ENCODE measurements at places on chromosomes 11 and 22. TPM values are rescaled to one million over a fixed set of nuclear protein-coding genes. Genes with fewer than 3 reads are reported as not detected.

DNA sequence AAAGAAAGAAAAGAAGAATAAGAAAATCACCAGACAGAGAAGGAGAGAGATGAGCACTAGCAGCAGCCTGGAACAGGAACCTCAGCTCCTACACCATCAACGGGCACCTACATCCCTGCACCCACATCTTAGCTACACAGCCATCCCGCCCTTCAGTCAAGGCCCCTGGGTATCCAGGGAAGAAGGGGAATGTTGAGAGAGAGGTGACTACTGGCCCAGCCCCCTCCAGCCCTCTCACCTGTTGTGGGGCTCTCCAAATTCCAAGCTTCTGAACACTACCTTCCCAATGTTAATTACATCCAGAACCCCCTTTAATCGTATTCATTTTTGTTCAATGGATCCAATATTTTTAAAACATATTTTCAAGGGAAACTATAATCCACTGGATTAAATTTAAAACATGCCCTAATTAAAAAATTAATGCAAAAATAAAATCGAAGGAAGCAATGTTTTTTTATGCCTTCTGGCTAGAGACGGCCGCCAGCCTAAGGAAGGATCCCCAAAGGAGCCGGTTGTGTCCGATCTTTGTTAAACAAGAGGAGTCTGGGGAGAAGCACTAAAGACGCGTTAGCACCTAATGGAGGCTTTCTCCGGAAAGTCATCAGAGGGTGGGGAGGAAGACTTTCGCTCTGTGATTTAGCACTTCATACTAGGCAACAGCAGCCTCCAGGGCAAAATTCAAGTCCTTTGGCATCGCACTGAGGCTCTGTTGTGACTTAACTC is 9.5 kb downstream of the TPST2 start:
- no peak for DNase-seq

DNA sequence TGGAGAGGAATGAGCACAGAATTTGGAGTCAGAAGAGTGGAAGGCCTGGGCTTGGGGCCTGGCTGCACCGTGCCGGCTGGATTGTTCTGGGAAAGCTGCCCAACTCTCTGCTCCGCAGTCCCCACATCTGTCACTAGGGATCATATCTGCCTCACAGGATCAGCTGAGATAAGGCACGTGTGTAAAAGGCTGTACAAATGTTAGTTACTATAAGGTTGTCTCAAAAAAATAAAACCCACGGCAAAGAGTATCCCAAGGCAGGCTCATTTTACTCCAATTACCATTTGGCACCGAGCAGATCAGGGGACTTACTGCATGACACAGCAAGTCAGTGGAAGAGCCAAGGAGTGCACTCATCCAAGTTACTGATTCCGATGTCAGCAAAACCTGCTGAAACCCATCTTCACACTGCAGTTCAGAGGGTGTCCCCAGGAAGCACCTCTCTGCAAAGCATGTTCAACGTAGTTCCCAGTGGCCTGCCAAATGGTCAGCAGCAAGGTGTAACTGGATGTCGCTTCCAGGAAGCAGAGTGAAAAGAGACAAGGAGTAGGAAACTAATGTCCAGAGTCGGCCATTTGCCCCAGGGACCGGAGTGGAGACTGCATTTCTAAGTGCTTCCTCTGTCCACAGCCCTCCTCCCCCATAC is 18.1 kb upstream of the MRTFA start:
- DNase-seq: peak; percentile 95

DNA sequence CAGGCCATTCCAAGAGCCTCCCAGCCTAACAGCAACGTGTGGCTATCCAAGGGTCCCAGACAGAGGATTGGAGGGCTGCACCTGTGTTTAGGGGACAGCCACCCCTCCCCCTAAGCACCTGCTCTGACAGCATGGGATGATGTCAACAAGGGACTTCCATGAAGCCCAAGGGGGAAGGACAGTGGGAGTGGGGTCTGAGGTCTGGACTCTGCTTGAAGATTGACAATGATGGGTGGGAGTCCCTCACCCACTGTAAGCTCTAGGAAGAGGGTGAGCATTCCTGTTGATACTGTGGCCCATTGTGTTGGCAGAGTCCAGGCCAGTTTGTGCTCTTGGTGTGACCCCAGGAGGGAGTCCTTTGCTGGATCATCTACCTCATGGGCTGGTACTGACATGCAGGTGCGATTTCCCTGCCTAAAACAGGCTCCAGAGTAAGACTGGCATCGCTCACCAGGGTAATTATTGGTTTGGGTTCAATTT is 46.9 kb upstream of the TUB start:
- no peak for DNase-seq

- no peak for DNase-seq
Observed at GRCh38 chr11:134250246-134250645, 2.9 kb downstream of the THYN1 start.

GRCh38 chr11:64622681-64623080 is 31.7 kb downstream of the SLC22A12 start:
- DNase-seq: no peak

DNA sequence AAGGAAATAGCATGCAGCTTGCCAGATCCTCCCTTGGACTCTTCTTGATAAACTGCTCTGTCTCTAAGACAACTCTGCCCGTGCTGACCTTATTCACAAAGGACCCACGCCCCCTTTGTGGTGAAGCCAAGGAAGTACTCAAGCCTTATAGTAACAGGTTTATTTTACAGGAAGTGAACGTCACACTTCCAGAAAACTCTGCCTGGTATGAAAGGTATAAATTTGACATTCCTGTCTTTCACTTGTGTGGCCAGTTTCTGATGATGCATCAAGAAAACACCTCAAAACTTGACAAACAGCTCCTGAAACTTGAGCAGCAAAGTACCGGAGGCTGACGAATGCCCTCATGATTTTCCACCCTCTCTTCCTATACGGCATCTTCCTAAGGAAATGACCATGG is 12.5 kb upstream of the PELI3 start:
- no peak for DNase-seq

GRCh38 chr11:36098087-36098486 is 154.2 kb downstream of the LDLRAD3 start:
- peak; percentile 57 for DNase-seq

DNA sequence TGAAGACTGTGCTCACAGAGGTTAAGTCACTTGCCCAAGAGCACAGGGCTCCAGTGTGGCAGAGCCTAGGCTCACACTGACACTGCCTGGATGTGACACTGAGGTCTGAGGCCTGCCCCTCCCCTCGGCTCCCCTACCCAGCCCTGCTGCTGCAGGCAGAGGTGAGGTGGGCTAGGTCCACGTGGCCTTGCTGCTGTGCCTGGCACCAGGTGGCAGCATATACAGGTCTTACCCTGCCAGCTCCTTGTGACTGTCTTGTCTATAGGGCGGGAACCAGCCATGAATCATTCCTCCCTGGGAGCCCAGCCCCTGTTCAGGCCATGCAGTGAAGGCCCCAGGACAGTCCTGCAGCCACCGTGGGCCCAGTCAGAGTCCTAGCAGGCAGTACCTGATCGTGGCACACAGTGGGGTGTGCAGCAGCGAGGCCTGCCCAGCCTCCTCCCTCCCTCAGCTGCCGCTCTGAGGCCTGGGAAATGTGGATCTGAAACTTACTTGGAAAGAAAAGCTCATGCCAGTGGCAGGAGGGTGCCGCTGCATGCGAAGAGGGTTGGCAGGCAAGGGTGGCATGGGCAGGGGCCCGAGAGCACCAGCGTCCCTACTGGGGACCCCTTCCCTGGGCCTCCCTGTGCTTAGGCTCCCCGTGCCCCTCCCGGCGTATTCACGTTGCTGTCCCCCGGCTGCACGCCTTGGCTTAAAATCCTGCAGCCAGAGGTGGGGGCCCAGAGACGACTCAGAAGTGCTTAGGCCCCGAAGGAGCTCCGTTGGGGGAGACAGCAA is 1.2 kb upstream of the CERK start:
- DNase-seq: peak; percentile 53

DNA sequence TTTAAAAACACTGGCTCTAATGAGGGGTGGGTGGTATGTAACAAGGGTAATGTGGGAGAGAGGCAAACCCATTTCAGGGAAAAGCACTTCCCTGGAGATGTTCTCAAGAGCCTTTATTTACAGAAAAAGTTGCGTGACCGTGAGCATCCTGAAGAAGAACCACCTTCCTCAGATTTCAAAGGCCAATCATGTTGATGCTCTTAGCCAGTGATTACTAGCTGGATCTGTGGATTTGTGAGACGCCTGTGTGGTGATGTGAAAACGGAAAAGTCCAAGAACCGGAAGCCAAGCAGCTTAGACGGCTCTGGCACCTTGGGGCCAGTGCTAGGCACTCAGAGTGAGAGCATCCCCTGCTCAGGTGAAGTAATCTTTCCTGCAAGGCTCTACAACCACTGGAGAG is 12.6 kb upstream of the UBASH3B start:
- DNase-seq: no peak

GRCh38 chr22:50058906-50059880 is 1.1 kb upstream of the TTLL8 start:
- DNase-seq: peak; percentile 28

GRCh38 chr11:79242616-79243015 is 198.2 kb downstream of the TENM4 start:
- DNase-seq: no peak

- no peak for DNase-seq
Observed at GRCh38 chr11:81222491-81222890, 1511.2 kb downstream of the FAM181B start.

GRCh38 chr22:47849576-47849975 is 1087.1 kb downstream of the TBC1D22A start:
- no peak for DNase-seq

DNA sequence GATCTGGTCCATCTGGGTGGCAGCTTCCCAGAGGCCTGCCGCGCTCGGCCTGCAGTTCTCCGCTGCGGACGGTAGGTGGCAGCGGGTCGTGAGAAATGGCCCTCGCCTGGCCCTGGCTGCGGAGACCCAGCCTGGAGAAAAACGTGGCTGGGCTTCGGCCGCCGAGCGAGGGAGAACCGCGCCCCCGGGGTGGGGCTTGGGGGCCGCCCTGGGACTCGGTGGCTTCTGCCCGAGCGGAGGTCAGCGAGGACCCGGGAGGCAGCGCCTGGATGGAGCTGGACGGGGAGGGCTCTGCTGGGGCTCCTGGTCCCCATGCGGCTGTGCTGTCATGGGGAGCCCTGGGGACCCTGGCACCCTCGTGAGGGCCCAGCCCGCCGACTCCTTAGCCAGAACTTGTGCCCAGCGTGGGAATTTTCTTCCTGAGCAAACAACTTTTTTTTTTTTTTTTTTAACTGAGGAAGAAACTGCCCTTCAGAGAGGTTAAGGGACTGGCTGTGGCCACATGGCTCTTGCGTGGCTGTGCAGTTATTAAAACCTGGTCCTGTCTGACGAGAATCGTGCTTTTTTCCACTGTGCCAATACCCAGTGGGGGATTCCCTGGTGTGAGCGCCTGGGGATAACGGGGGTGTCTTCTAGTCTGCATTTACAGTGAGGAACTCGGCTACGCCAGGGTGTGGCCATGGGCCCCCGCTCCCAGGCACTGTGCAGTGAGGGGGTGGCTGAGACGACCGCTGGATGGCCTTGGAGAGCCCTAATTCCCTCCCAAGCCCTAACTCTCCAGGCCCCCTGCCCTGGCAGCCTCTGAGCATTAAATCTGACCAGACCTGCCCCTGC is 535.6 kb downstream of the INSC start:
- DNase-seq: peak; percentile 97

DNA sequence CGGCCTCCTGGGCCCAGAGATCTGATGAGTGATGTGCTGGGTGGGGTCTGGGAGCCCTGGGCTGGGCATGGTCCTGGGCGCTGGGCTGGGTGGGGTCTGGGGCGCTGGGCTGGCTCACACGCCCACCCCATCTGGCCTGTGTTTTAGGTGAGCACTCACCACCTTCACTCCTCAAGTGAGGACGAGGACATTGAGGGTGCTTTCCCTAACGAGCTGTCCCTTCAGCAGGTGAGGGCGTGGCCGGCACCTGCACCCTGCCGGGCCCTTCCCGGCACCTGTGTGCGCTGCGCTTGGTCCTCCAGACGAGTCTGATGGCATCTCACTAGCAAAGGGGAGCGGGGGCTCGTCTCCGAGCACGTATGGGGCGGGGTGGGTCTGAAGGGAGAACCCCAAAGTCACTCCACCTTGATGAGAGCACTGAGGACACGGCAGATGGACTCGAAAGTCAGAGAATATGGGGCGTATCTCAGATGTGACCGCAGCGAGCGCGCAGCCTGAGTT is 37.9 kb downstream of the SBF1 start:
- no peak for DNase-seq

- no peak for DNase-seq
Observed at GRCh38 chr11:109153836-109154235, 268.2 kb upstream of the C11orf87 start.

- DNase-seq: no peak
Observed at GRCh38 chr11:57979532-57980079, 44.1 kb upstream of the OR9Q1 start.

DNA sequence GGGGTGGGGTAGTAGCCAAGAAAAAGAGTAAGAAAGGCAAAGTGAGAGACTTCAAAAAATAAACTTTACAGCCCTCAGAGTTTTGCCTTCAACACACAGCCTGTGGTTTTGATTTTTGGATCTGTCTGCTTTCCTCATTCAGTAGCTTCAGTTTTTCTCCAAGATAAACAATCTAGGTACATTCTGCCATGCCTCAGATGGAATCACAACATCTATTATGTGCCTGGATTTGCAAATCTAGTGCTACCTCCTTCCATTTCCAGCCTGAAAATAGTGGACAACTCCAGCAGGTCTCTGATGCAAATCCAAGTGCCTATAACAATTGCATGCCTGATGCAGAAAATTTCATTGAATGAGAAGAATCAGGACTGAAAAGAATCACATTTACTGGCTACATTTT is 206.6 kb upstream of the GUCY1A2 start:
- no peak for DNase-seq

DNA sequence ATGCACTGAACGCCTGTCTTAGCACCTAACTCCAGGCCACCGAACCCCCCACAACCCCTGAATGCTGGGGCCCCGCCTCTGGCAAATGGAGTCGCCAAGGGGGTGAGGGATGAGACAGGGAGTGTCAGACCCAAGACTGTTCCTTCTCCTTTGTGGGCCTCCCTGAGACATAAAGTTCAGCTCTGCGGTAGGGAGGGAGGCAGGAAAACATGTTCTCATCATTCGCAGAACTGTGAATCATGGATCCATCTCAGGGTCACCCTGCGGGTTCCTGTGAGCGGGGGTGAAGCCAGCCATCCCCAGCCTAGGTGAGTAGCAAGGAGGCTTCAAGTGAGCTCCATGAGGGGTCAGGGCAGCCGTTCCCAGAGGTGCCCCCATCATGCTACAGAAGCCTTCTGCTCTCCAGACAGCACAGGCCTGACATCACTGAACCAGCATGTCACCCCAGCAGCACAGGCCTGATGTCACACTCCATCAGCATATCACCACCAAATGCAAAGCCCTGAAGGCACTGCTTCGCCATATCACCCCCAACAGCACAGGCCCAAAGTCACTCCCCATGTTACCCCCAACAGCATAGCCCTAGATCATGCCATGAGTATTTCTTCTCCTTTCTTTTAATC is 27.2 kb downstream of the TMPRSS6 start:
- no peak for DNase-seq

Gene RIN1
- 7.1 TPM for total RNA-seq

Gene HEPN1
- not detected for total RNA-seq

Gene NFAM1
- total RNA-seq: 0.72 TPM

Gene OPCML
- 0.41 TPM for total RNA-seq

Gene OR6Q1
- total RNA-seq: not detected

Gene MED15
- total RNA-seq: 38.5 TPM

Gene CTSF
- 35.7 TPM for total RNA-seq

Gene SYT13
- total RNA-seq: 1.5 TPM
